Natural killer cell treated with Interleukin-12 subunit alpha and Interleukin-12 subunit beta and Interleukin-15 and Interleukin-18, amount 100 ng/mL, for 72 hours (primary cell): ENCODE measurements at places on chromosomes 2 and 18.

DNA sequence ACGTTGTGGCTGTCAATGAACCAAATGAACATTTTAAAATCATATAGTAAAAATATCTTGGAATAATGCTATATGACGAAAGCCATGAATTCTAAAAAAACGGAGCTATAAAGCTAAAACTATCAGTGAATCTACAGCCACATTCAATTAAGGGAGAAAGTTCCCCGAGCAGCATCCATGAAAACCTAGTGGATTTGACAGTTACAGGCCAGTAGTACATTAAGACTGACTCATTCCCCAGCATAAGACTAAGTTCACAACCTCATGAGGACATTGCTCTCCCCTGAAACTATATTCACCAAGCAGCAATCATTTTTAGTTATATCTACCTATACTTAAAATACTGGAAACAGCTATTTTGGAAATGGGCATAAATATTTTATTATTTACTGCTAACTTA is 36.6 kb downstream of the KIDINS220 start:
- no peak overlapping the region for H3K27ac ChIP-seq
- H3K4me3 ChIP-seq: no peak overlapping the region
- no peaks in the 10 kb centered on the region for H3K27me3 ChIP-seq
- DNase-seq: no peak
- H3K4me1 ChIP-seq: peaks cover 16% of the 10 kb centered on the region
- H3K36me3 ChIP-seq: peaks cover 50% of the 10 kb centered on the region

DNA sequence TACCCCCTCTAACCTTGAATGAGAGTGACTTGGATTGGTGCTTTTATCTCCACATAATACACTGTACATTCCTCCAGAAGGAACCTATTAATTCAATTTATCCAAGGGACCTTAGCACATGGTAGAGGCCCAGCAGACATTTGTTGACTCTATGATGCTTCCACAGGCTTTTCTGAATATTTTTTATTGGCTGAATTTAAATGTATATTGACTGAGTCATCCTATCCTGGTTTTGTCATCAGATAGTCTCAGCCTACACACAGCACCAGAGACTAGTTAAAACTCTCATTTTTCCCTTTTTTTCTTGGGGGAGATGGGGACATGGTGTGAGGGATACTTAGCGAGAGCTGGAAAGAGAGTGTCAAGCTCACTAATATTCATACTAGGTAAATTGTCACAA is 101.6 kb downstream of the LRRC30 start:
- no peaks in the 10 kb centered on the region for H3K36me3 ChIP-seq
- H3K27me3 ChIP-seq: no peaks in the 10 kb centered on the region
- H3K4me1 ChIP-seq: no peaks in the 10 kb centered on the region
- H3K4me3 ChIP-seq: no peak overlapping the region
- no peak for DNase-seq

DNA sequence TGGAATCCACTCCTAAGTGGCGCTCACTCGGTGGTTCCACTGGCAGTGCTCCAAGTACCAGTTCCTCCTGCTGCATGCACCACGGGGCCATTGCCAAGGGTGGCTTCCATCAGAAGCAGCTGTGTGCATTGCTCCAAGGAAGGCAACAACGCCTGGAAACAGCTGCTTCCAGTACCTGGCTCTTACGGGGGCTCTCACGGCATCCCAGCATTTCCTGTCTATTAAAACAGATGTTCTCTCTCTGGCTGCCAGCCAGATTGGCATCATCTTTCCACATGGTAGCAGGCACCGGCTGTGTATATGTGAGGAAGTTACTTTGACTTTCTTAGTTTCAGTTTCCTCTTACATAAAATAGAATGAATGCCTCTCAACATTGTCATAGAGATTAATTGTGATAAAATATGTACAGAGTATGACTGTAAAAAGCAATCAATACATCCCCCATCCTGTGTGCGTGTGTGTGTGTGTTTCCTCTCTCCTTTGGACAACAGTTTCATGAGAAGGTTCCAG is 84.9 kb downstream of the CMPK2 start:
- peak overlapping the region; percentile 8 for H3K4me3 ChIP-seq
- H3K27me3 ChIP-seq: peaks cover 10% of the 10 kb centered on the region
- no peak overlapping the region for H3K27ac ChIP-seq
- DNase-seq: no peak
- peaks cover 7% of the 10 kb centered on the region for H3K4me1 ChIP-seq
- H3K36me3 ChIP-seq: no peaks in the 10 kb centered on the region

GRCh38 chr2:101608408-101609310 is 88.8 kb upstream of the MAP4K4 start:
- no peaks in the 10 kb centered on the region for H3K36me3 ChIP-seq
- H3K4me1 ChIP-seq: peaks cover 6% of the 10 kb centered on the region
- no peak overlapping the region for H3K27ac ChIP-seq
- H3K27me3 ChIP-seq: no peaks in the 10 kb centered on the region
- DNase-seq: no peak

DNA sequence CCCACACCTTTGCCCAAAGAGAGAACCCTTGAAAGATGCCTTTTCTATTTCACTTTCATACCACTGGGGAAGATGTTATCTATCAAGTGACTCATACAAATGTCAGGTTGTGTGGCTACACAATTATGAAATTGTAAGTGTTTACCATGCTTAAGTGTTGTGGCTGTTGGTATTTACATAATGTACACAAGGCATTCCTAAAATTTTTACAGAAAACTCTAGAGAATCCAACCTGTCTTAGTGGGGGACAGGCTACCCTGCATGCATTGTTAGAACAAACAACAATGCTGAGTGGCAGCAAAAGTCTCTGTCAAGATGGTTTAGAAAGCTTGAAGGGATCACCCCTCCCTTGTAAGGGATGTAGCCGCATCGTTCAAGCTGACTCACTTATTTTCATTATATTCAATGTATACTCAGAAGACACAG is 5.5 kb upstream of the MGAT4A start:
- peaks cover 35% of the 10 kb centered on the region for H3K4me1 ChIP-seq
- no peak for DNase-seq
- H3K27ac ChIP-seq: no peak overlapping the region
- no peaks in the 10 kb centered on the region for H3K36me3 ChIP-seq
- H3K27me3 ChIP-seq: no peaks in the 10 kb centered on the region

DNA sequence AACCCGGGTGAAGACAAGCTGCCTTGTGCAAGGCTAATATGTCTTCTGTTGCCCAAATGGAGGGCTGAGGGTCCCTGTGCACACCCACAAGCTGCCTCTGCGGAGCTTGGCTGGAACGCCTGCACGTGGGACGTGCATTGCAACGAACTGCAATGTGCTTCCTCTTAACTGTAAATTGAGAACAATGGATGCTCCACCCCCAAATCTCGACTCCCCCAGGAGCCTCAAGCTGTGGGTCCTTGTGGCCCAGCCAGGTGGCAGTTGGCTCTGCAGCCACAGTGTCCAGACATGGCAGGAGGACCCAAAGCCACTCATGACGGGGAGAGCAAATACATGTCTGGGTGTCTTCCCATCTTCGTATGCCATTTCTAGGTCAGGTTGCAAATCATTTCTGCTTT is 90.1 kb downstream of the TWIST2 start:
- H3K4me1 ChIP-seq: no peaks in the 10 kb centered on the region
- H3K27ac ChIP-seq: no peak overlapping the region
- no peak overlapping the region for H3K4me3 ChIP-seq
- H3K27me3 ChIP-seq: peaks cover 26% of the 10 kb centered on the region

GRCh38 chr2:71831193-71831577 is 316.5 kb downstream of the CYP26B1 start:
- H3K4me1 ChIP-seq: no peaks in the 10 kb centered on the region
- H3K36me3 ChIP-seq: no peaks in the 10 kb centered on the region
- no peak overlapping the region for H3K27ac ChIP-seq
- no peak overlapping the region for H3K4me3 ChIP-seq

GRCh38 chr2:179995741-179996515 is 11.2 kb downstream of the CWC22 start:
- peaks cover 8% of the 10 kb centered on the region for H3K36me3 ChIP-seq
- peak overlapping the region; percentile 19 for H3K27ac ChIP-seq
- H3K4me3 ChIP-seq: no peak overlapping the region
- DNase-seq: no peak

GRCh38 chr2:167827352-167828097 is 419.9 kb downstream of the STK39 start:
- H3K27me3 ChIP-seq: peaks cover 8% of the 10 kb centered on the region
- no peak overlapping the region for H3K4me3 ChIP-seq
- no peaks in the 10 kb centered on the region for H3K36me3 ChIP-seq
- no peak overlapping the region for H3K27ac ChIP-seq

DNA sequence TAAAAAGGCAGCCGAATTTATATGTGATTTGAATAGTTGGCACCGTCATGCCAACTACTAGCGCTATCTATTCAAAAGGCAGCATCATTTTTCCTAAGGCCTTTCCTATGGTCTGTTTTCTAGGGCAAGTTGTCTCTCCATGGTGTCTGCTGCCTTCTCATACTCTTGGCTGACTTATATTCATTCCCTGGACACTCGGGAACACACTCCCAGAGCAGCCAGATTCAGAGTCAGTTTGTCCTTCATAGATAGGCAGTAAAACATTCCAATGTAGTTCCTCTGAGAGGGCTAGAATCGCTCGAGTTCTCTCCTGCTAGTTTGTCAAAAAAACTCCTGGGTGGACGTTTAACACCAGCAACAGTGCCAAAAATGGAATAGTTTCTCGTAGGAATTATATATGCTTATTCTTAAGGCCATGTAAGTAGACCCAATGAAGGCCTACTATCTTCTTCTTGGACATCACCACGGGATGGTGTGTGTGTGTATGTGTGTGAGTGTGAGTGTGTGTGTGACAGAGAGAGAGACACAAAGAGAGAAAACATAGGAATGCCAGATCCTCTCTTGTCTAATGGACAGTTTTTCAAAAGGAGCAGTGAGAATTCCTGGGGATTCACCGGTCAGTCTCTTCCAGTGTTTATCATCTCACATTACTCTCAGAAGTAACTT is 129.3 kb upstream of the CTAGE1 start:
- peaks cover 18% of the 10 kb centered on the region for H3K4me1 ChIP-seq
- no peaks in the 10 kb centered on the region for H3K36me3 ChIP-seq
- no peak overlapping the region for H3K4me3 ChIP-seq
- no peak for DNase-seq
- H3K27ac ChIP-seq: no peak overlapping the region

GRCh38 chr2:23499439-23499838 is 114.5 kb downstream of the KLHL29 start:
- no peak for DNase-seq
- H3K36me3 ChIP-seq: no peaks in the 10 kb centered on the region
- peaks cover 5% of the 10 kb centered on the region for H3K4me1 ChIP-seq
- H3K27ac ChIP-seq: no peak overlapping the region
- H3K27me3 ChIP-seq: peaks cover 26% of the 10 kb centered on the region

GRCh38 chr2:45289997-45290709 is 280.9 kb upstream of the SIX2 start:
- no peak for DNase-seq
- no peaks in the 10 kb centered on the region for H3K36me3 ChIP-seq
- no peaks in the 10 kb centered on the region for H3K4me1 ChIP-seq
- H3K27me3 ChIP-seq: peaks cover 55% of the 10 kb centered on the region

GRCh38 chr2:224286923-224287322 is 115.0 kb downstream of the FAM124B start:
- H3K4me1 ChIP-seq: no peaks in the 10 kb centered on the region
- no peak overlapping the region for H3K4me3 ChIP-seq
- DNase-seq: no peak
- no peaks in the 10 kb centered on the region for H3K36me3 ChIP-seq
- H3K27ac ChIP-seq: no peak overlapping the region
- H3K27me3 ChIP-seq: peaks cover 22% of the 10 kb centered on the region

DNA sequence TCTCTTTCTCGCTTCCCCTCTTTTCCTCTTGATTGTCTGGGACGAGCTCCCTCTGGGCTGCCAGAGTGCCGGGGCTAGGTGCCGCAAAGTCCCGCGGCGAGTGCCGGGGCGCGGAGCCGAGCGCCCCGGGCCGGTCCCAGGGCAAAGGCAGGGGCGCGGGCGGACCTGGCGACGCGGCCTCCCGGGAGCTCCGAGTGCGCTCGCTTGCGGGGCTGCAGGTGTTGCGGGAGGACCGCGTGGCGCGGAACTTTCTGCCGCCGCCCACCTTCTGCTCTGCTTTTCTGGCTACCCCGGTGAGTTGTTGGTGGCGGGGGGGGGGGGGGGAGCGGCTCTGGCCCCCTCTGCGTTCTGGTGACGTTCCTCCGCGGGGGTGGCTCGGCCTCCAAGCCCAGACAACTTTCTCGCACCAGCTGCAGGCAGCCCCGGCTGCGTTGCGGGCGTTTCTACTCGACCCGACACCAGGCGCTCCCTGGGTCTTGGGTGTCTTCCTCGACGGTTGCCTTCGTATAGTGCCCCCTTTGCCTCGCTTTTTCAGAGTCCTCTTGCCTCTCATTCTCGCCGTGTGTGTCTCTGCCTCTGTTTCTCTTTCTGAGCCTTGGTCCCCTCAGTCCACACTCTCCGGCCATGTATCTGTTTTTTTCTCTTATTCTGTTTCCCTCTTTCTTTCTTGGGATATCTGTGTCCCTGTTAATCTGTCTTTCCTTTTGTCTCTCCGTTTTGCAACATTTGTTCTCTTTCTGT is 759 bp downstream of the GALNT13 start:
- H3K36me3 ChIP-seq: peaks cover 13% of the 10 kb centered on the region
- no peaks in the 10 kb centered on the region for H3K4me1 ChIP-seq
- H3K4me3 ChIP-seq: no peak overlapping the region
- no peak for DNase-seq

DNA sequence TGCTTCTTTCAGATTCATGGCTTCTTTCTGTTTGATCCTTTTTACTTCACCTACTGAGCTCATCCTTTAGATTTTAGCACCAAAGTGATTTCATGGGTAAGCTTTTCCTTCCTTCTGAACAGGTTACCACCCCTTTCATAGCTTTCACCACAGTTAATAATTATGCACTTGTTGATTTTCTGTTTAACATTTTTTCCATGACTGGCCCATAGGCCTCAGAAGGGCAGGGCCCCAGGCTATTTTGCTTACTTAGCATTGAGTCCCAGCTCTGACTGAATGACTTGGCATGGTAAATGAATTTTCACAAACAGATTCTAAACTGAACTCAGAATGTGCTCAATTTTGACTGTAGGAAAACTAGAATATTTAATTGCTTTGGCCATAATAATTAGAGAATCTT is 177.0 kb downstream of the GCA start:
- H3K27ac ChIP-seq: no peak overlapping the region
- H3K4me1 ChIP-seq: no peaks in the 10 kb centered on the region
- no peak overlapping the region for H3K4me3 ChIP-seq
- DNase-seq: no peak
- no peaks in the 10 kb centered on the region for H3K36me3 ChIP-seq
- no peaks in the 10 kb centered on the region for H3K27me3 ChIP-seq

GRCh38 chr2:207413376-207413907 is 116.3 kb upstream of the CREB1 start:
- peaks cover 27% of the 10 kb centered on the region for H3K4me1 ChIP-seq
- H3K4me3 ChIP-seq: no peak overlapping the region
- no peak for DNase-seq
- H3K27ac ChIP-seq: no peak overlapping the region
- peaks cover 6% of the 10 kb centered on the region for H3K36me3 ChIP-seq

GRCh38 chr2:230578106-230578505 is 134.5 kb upstream of the CAB39 start:
- no peaks in the 10 kb centered on the region for H3K27me3 ChIP-seq
- H3K4me1 ChIP-seq: peaks cover 23% of the 10 kb centered on the region
- no peak overlapping the region for H3K4me3 ChIP-seq
- no peak for DNase-seq
- no peak overlapping the region for H3K27ac ChIP-seq

- H3K4me3 ChIP-seq: no peak overlapping the region
- H3K36me3 ChIP-seq: no peaks in the 10 kb centered on the region
- H3K27me3 ChIP-seq: no peaks in the 10 kb centered on the region
These were observed 10.8 kb downstream of the SPDYA start for GRCh38 chr2:28821295-28821958.

GRCh38 chr2:102074152-102074783 is 68.3 kb upstream of the IL1R1 start:
- H3K36me3 ChIP-seq: peaks cover 7% of the 10 kb centered on the region
- H3K27ac ChIP-seq: no peak overlapping the region
- peaks cover 6% of the 10 kb centered on the region for H3K4me1 ChIP-seq
- no peak for DNase-seq

- DNase-seq: peak; percentile 44
- H3K4me1 ChIP-seq: peaks cover 5% of the 10 kb centered on the region
- H3K27ac ChIP-seq: no peak overlapping the region
- H3K36me3 ChIP-seq: peaks cover 10% of the 10 kb centered on the region
These were observed 95.0 kb downstream of the DGKD start for GRCh38 chr2:233449081-233449901.
